Suppressor macrophage (primary cell): ENCODE measurements at places on chromosomes 7 and 10.
A peak's percentile ranks its signal among the peaks of the same experiment; 100 is the strongest.

DNA sequence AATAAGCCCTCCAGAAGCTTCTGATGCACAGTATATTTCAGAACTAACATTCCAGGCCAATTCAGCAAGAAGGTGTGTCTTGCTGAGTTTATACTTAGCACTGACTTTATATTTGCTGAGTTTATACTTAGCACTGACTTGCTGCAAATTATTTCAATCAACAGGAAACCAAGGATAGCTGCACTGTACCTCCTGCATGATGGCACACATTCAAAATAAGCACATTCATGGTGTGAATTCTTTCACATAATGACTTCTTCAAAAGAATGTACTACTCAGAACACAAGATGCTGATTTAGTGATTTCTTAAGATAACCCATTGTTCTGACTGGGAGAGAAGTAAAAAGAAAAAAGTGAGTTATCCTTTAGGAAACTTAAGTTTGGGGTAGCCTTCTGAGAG lies 52.0 kb downstream of the JAZF1 start:
- DNase-seq, result no peak

DNA sequence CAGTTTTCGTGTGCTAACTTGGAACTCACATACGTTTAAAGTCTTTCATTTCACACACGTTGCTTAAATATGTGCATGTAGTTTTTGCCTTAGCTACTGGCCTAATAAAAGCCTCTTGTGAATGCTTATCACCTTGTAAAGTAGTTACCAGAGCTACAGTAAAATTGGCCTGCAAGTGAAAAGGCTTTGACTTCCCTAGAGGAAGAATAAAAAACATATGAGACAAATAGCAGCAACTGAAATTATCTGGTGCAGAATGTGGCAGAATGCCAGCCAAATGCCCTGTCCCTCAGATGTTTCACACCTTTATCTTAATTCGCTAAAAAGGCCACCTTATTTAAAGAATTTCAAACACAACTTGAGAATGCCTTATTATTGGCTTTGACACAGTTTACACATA lies 28.1 kb upstream of the RPA3 start:
- no peak for DNase-seq

DNA sequence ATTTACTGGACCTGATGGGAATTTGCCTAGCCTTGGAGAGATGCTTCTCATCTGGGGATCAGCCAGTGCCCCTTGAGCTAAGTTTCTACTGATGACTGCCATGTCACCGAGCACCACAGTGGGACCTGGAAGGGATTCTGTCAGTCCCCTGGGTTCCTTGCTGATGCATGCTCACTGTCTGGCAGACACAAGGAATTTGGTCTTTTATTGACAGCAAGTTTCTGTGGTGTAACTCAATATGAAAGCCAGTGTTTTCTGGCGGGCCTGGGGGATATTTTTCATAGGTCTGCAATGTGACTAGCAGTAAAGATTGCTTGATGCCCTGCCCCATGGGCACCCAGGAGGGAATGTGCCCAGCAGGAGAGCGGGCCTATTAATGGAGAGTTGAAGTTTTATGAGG lies 30.7 kb downstream of the MAP3K8 start:
- DNase-seq, result no peak

DNA sequence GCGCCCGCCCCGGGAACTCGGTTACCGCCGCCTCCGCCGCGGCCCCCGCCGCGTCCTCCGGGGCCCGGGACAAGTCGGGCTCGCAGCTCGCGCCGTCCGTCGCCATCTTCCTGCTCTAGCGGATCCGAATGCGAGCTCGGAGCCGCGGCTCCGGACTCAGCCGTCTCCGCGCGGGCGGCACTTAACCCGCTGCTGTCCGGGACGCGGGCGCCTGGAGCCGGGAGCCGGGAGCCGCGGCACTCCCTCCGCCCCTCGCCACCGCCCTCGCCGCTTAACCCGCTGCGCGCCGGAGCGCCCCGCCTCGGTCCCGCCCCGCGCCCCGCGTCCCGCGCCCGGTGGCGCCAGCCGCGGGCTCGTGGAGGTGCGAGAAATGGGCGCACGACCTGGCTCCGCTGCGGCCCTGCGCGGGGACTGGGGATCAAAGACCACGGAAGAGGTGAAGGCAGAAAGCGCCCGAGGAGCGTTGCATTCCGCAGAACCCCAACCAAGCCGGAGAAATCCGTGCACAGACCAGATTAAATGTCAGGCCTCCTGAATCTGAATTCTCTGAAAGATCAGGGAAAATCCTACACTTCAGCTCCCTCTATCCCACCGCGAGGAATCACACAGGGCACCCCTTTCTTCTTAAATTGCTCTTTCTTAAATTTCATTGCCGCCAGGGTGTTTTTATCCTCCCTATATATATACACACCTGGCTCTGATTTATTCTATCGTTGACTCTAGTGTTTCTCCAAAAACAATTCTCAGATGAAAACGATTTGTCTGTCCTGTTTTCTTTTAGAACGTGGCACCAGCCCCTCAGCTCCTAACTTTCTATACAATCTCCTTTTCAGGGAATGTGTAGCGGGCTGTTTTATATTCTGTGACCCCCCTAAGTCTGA lies at the start of gene CTTNBP2:
CTTNBP2 (minus strand) TSS at position 132 of the 881 bp plus-strand sequence; CDS start at position 106, 26 bp downstream.
- DNase-seq, result peak; percentile 54

- peak; percentile 50 for DNase-seq
Observed at GRCh38 chr7:89029864-89030263, 234.3 kb upstream of the TEX47 start.

DNA sequence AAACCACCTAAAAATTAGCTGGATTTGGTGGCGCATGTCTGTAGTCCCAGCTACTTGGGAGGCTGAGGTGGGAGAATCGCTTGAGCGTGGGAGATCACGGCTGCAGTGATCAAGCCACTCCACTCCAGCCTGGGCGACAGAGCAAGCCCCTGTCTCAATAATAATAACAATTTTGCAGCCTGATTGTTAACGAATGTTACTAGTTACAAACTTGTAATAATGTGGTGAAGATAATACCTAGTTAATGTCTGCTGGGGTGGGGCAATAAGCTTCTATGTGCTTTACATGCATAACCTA lies 1.2 kb upstream of the ATAD1 start:
- no peak for DNase-seq

- DNase-seq, result no peak
Observed at GRCh38 chr10:132429281-132430230, 32.6 kb downstream of the PWWP2B start.

GRCh38 chr10:49037187-49037586 lies 78.1 kb downstream of the VSTM4 start:
- no peak for DNase-seq

GRCh38 chr10:335151-335800 lies 200.0 kb downstream of the ZMYND11 start:
- no peak for DNase-seq

DNA sequence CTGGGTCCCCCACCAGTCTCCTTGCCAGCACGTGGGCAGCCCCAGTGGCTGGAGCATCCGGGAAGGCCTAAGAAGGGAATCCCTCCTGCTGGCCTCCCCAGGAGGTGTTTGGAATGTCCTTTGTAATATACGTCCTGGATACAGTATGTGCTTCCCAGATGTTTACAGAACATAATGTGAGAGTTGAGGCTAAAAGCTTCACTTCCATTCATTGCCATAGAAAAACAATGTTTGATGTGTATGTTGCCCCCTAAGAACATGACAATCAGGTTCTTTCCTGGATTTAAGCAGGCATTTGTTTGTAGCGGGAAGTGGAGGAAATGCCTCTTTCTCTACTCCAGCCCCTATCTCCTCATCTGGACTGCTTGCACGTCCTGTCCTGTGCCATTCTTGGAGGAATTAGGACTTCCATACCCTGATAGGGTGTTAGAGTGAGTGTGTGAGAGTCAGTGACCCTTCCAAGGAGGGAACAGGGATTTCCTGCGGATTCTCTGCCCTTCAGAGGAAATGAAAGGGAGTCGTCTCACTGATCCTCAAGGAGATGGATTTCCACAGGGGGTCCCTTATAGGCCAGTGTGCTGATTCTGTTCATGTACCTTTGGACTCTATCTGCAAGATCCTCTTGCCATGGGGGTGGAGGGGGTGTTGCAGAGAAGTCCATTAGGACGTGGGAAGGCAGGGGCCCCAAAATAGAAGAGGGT lies 1.2 kb downstream of the IGFBP1 start:
- no peak for DNase-seq

- DNase-seq, result no peak
Observed at GRCh38 chr7:157335236-157335635, 1.6 kb upstream of the DNAJB6 start.

DNA sequence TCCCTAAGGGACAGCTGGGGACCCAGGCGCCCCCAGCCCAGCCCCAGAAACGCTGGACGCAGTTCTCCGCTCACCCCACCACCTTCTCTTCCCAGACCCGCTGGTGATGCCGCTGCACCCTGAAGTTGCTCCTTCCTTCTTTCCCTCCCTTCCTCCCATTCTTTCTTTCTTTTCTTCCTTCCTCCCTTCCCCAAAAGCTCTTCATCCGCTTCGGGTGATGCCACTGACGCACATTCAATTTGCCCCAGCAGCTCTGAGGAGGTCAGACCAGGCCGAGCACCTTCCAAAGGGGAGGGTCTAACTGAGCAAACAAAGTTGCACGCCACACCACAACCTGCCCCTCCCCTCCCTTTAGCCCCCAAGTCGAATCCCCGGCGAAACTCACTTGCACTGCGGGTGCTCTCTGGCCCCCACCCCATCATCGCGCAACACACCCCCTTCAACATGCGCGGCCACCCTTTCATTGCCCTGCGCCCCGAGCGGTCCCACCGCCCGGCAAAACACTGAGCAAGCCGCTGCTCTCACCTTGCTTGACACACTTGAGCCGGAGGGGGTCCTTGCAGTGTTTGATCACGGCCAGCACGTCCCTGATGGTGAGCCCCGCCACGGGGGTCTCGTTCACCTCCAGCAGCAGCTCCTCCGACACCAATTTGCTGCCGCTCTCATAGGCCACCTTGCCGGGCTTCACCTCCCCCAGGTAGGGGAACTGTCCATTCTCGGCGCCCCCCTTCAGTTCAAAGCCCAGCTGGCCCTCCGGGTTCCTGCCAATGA lies 787 bp downstream of the MAGI2 start:
- DNase-seq, result no peak

DNA sequence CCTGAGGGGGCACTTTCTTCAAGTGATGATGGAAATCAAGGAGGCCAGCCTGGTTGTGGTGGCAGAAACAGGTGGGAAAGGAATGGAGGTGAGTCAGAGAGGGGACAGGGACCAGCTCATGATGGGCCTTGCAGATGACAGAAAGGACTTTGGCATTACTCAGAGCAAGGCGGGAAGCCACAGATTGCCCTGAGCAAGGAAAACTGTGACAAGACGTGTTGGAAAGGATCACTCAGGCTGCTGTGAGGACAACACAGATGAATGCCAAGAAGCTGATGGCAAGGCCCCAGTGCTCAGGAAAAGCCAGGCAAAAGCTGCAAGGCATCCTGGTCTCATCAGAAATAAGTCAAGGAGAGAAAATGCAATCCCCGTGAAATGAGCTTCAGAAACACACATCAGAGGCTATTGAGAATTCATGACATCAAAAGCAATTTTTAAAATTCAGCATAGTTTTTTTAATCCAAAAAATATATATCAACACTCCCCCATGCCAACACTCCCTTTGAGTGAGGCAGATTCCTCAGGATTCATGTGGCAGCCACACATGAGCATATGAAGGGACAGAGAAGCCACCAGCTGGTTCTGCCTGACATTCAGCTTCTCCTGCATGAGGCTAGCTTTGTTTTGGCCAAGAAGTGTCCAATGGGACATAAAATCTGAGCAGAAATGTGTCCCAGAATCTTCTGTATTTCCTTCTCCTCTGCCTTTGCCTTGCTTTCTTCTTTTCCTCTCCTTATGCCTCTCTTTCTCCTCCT lies 244.5 kb upstream of the MYO3A start:
- DNase-seq, result no peak

- DNase-seq, result no peak
Observed at GRCh38 chr7:28330384-28331070, 81.8 kb upstream of the CREB5 start.

- DNase-seq, result peak; percentile 68
Observed at GRCh38 chr7:158734861-158735260, 30.3 kb upstream of the NCAPG2 start.

DNA sequence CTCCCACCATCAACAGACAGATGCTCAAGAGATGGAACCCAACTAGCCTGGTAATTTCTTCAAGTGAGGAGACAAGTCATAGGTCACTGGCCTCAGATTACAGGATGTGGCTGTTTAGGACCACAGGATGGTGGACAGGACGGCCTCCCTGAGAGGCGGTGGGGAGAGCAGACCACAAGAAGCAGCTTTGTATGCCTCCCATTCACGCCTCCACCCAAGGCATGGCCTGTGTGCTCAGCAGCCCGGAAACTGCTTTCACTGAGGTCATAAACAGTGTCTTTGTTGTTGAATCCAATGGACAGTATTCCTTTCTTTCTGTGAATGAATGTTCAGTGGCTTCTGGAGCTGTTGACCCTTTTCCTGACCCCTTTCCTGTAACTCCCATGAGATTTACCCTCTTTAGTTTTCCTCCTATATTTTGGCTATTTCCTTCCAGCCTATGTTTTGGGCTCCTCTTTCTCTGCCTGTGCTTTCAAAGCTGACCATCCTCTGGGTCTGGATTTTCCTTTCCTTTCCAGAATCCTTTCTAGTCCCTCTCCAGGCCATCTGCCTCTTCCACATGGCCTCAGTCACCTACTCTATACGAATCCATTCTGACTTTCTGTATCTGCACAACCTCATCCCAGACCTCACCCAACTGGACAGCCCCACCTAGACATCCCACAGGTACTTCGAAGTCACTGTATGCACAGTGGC lies 32.4 kb upstream of the INPP5F start:
- no peak for DNase-seq
